Activated CD8-positive, alpha-beta T cell treated with anti-CD3 and anti-CD28 coated beads, Interleukin-2, amount 10 ng/mL, durations not matched to agents 7 days and 5 days (primary cell): ENCODE measurements at places on chromosomes 7 and 10. TPM values are rescaled to one million over a fixed set of nuclear protein-coding genes. Genes with fewer than 3 reads are reported as not detected.

Gene TMEM270
- total RNA-seq = not detected

Gene TRIL
- total RNA-seq = not detected

DNA sequence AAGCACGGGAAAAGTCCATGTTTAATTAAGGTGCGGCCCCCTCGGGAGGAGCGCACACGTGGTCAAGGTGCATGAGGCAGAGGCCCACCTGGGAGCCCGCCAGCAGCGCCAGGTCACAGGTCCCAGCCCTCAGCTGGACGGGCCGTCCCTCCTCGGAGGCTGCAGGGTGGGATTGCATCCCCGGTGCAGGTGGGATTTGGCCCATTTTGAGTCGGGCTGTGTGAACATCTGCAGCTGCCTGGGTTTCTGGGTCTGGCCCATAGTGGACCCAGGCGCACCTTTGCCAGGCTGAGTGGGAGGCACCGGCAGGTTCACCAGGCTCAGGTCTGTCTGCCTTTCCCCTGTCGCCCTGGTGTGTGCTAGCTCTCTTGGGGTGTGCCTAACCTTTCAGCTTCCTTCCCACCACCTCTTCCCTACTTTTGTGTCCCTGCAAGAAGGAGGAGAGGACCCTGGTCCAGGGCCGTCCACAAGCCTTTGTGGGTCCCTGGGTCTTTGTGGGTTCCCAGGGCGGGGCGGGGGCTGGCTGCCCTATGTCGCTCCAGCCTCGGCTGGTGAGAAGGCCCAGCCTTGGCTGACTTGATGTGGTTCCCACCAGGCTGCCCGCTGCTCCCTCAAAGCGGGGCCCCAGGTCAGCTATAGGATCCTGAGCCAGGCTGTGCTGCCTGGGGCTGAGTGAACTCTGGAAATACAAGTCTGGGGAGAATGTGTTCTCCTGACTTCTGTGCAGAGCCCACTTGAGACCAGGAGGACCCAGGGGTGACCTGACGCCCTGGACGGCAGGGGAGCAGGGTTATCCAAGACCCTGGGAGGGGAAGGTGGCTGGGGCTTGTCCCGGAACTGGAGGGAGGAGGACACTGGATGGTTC is 186.7 kb upstream of the SHH start:
- DNase-seq = no peak

DNA sequence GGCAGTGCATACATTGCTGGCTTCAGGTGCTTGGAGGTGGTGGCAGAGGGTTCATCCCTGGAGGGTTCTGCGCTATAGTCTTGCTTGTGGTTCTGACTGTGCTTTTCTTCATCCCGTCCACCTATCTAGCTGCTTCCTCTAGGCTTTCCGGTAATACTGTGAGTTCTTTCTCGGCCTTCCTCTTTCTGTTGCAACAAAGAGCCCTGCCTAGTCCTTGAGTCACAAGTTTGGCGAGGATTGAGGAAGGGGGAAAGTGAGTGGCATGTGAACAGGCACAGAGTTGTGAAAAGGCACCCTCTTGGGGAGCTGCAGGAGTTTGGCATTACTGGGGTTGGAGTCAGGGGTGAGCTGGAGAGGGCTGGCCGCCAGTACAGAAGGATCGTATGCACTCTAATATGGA is 123.0 kb downstream of the SH2D4B start:
- no peak for DNase-seq

DNA sequence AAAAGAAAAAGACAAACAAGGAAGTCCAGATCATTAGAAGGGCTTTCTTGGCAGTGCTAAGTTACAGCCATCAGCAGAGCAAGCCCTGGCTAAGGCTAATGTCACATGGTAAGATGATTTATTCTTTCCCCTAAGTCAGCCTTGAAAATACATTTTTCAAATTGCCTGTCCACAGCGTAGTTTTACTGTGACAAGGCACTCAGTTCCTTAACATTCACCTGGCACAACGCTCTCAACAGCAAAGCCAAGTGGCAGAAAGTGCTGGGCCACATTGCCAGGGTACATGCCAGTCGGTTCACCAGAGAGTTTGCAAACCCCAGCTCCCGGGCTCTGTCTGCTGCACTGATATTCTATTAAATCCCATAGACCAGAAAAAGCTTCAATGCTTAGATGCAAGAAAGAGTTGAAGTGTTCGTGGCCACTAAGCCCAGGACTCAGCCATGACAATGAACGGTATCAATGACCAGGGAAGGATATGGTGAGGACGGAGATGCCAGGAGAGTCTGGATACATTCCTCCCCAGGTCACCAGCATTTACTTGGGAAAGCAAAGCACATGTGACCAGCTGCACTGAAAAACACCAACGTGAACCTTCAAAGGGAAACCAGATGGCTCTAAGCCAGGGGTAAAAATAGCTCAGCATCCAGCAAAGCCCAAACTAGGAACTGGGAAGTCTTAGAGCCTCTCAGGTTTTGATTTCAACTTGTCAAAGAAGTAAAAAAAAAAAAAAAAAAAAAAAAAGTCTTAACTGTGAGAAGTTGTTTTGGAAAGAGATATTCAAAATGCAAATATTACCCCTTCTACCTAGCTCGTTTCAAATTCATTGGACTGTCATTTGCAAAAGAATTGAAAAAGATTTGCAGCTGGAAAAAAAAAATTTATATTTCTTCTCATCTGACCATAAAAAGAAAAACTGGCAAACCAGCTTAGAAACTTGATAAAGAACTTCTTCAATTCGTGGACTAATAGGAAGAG is 23.9 kb upstream of the MPP7 start:
- DNase-seq = no peak

GRCh38 chr10:11141571-11142091 is 124.0 kb downstream of the CELF2 start:
- no peak for DNase-seq

GRCh38 chr7:75920431-75921161 is 5.6 kb downstream of the POR start:
- no peak for DNase-seq

GRCh38 chr10:115996031-115996430 is 277.0 kb downstream of the GFRA1 start:
- DNase-seq = no peak

DNA sequence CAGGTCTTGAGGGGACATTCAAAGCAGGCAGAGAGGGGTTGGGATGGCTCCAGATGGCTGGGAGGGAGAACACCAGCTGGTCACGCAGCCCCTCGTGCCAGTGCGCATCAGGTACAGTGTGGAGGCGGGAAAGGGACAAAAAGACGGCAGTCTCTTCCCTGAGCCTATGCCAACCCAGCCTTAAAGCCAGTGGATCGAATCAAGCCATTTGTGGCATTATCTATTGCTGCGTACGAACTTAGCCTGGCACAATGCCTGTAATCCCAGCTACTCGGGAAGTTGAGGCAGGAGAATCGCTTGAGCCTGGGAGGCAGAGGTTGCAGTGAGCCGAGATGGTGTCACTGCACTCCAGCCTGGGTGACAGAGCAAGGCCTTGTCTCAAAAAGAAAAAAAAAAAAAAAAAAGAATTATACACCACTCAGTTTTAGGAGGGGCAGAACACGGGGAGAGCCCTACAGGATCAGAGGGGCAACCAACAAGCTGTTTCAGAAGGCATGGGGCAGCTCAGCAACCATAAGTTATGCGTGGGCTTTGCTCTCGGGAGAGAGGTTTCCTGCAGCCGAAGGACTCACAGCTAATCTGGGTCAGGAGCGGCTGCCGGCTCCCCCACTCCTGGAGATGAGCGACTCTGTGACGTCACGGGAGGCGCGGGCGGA is 356 bp upstream of the NDUFB2 start:
- DNase-seq = peak; percentile 96
